Glutamatergic neuron (in vitro differentiated cells): ENCODE measurements at places on chromosomes 3 and 15.

DNA sequence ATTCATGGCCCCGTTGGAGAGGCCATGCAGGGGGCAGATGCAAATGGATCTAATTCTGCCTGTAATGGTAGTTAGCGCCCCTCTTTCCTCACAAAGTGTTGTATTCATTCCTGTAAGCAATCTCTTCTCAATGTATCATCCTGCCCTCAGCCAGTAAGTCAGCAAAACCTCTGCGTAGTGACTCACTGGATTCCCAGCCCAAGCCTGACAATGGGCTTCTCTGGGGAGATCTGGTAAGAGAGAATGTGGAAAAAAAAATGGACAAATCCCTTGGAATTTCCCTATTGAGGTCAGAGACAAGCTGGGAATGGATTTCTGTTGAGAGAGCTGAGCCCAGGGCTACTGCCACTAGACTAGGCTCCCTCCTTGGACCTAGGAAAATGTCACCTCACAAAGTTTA, 25.4 kb downstream of the ADPGK start:
- no peak for DNase-seq

GRCh38 chr15:45732662-45733061, 97.8 kb downstream of the SQOR start:
- no peak for DNase-seq

DNA sequence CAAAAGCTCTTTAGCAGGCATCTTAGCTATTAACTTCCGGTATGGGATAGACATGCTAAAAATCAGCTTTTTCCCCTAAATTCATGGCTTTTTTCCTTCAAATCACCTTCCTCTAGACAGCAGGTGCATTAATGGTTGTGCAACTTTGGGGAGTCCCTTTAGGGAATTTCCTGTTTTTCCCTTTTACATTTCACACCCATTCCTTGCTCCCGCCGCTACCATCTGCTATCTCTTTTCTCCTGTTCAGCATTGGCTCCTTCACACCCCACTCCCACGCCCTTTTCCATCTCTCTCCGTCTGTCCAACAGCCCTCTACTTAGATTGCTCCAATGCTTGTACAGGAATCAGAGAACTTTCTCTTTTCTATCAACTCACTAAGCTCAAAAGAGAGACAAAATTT, 43.4 kb downstream of the FEZF2 start:
- DNase-seq, result peak; percentile 29

GRCh38 chr3:16026753-16027152, 147.7 kb upstream of the GALNT15 start:
- DNase-seq, result no peak

DNA sequence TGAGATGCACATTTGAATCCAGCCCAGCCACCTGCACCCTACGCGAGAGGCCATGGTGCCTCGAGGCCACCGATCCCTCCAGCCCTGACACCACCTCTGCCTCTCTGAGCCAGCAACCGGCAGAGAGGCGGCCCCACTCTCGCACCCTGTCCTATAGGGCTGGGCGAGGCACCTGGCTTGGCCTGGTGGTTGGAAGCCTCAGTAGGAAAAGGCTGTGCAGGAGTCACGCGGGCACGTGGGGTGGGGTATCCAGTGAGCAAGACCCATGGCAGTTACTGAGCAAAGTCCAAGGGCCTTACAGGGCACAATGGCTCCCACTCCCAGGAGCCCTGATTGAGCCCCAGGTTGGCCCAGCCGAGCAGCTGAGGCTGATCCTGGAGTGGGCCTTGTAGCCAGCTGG, 12.4 kb upstream of the DUSP7 start:
- no peak for DNase-seq

GRCh38 chr3:106710596-106710995, 666.6 kb upstream of the CCDC54 start:
- no peak for DNase-seq

DNA sequence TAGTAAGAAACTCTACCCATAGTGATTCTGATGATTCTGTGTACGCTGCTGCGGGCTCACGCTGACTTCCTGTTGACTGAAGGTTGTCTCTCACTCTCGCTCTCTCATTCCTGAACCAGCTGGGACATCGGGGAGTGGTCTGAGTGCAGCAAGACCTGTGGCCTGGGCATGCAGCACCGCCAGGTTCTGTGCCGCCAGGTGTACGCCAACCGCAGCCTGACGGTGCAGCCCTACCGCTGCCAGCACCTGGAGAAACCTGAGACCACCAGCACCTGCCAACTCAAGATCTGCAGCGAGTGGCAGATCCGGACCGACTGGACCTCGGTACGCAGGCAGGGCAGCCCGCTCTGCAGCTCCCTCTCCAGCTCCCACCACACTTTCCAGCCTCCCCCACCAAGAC, 63.6 kb upstream of the NR2E3 start:
- no peak for DNase-seq

- DNase-seq, result no peak
These were observed 230.7 kb upstream of the TPRG1 start for GRCh38 chr3:188941103-188941502.

GRCh38 chr3:139481116-139481515, 4.8 kb upstream of the RBP2 start:
- no peak for DNase-seq

- DNase-seq, result no peak
These were observed 69.5 kb downstream of the FAIM start for GRCh38 chr3:138678086-138678485.

GRCh38 chr3:103319912-103320311, 885.1 kb downstream of the ZPLD1 start:
- DNase-seq, result no peak

- DNase-seq, result no peak
These were observed 162.4 kb upstream of the LRTM1 start for GRCh38 chr3:55090291-55090690.

- DNase-seq, result no peak
These were observed 392.7 kb upstream of the TBL1XR1 start for GRCh38 chr3:177589911-177590381.
